ENCODE measurements at places on chromosomes 6 and 20. TPM values are rescaled to one million over a fixed set of nuclear protein-coding genes. Genes with fewer than 3 reads are reported as not detected.

MYLK2 gene
- total RNA-seq, result 0.08 TPM

DYNLRB1 gene
- 115 TPM for total RNA-seq

- DNase-seq, result no peak
Observed at GRCh38 chr20:58008866-58009265, 219.6 kb downstream of the ANKRD60 start.

GRCh38 chr20:63574156-63574828 lies at the start of gene HELZ2:
HELZ2 (minus strand) TSS chr20:63574239; CDS start chr20:63572385, 1,854 bp downstream.
- peak; percentile 84 for DNase-seq

- DNase-seq, result no peak
Observed at GRCh38 chr6:132132422-132132821, 181.2 kb upstream of the CCN2 start.

DNA sequence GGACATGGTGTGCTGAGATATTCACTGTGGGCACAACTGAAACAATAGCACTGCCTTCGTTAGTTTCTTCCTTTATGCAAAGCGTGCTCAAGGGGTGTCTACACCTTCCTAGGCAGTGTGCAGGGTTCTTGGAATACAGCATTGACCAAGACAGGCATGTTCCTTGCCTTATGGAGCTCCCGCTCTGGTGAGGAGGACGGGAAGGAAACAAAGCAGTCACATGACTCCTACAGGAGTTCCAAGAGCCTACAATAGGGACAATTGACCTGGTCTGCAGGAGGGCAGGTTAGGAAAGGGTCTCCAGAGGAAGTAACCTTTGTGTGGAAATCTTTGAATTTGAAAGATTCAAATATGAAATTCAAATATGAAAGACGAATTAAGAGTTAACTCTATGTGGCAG lies 25.8 kb upstream of the SIRPB2 start:
- no peak for DNase-seq
